ENCODE measurements at places on chromosomes 11 and 22.
A peak's percentile ranks its signal among the peaks of the same experiment; 100 is the strongest.

DNA sequence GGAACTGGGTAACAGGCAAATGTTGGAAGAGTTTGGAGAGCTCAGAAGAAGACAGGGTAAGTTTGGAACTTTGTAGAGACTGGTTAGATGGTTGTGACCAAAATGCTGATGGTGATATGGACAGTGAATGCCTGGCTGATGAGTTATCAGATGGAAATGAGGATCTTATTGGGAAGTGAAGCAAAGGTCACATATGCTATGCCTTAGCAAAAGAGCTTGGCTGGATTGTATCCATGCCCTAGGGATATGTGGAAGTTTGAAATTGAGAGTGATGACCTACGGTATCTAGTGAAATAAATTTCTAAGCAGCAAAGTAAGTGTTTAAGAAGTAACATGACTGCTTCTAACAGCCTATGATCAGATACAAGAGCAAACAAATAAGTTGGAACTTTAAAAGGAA lies 17.8 kb downstream of the BBOX1 start:
- no peak for DNase-seq

GRCh38 chr22:48367731-48368130 lies 1459.9 kb downstream of the BRD1 start:
- DNase-seq: no peak

- DNase-seq: no peak
Observed at GRCh38 chr11:43223026-43223425, 88.8 kb upstream of the API5 start.

GRCh38 chr11:64844330-64845128 lies at the start of gene CDC42BPG:
Gene CDC42BPG, minus strand, starts transcription at chr11:64844653. Its CDS starts 84 bp downstream, at chr11:64844569.
- peak; percentile 44 for DNase-seq

DNA sequence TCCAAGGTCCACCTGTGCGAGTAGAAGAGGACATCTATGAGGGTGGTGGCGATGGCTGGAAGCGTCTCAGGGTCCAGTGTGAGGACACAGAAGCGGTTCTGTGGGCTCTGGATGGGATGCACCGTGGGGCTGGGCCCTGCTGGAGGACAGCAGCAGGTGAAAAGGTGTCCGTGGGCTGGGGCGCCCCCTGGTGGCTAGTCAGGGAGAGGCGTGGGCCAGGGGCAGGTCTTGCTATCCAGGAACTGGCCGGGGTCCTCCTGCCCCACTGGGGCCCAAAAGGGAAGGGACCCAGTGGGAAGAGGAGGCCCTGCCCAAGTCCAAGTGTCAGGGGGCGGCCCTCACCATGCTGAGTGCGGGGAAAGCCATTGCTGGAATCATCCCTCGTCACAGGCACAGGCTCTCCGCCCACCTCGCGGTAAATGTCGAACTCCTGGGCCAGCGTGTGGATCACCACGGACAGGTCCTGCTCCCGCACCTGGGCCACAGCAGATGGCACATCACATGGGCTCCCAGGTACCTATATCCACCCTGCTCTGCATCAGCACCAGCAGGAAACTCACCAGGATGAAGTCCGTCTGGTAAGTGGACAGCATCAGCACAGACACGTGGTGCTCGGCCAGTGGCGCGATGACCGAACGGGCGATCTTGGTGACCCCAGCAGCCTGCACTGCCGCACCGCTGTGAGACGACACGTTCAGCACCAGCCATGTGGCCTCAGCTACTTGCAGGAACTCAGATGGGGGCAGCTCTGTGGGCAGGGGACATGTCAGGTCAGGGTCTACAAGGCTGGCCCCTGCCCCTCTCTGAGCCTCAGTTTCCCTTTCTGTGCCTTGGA lies 2.3 kb downstream of the CASTOR1 start:
- peak; percentile 83 for DNase-seq

- no peak for DNase-seq
Observed at GRCh38 chr22:37274380-37274862, 7.9 kb upstream of the CYTH4 start.

DNA sequence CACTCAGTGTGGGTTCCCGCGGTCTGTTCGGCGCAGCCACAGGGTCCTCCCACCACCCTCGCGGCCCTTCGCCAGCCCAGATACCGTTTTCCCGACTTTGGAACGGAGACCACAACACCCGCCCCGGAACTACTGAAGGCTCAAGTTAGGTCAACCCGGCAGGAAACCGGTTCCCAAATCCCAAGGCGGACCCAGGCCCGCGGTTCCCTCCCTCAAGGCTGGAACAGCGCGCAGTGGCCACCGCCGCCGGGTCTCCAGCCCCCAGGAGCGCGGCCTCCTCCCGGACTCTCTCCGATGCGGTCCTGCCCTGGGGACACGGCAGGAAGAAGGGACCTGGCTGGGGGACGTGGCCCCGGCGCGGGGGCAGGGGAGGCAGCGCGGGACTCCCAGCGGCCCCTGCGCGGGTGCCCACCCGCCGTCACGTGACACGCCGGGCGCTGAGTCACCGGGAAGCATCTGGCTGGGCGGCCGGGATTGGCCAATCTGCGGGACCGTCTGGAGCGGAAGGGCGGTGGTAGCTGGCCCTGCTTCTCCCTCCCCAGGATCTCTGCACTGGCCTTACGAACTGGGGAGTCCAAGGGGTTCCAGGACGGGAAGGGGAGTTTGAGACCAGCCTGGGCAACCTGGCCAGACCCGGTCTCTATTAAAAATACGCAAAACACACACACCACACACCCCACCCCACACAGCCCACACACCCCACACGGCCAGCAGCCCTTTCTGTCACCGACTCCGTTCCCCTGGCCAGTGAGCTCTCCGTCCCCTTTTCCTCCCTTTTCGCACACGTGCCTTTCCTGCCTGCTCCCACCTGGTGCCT lies 21.5 kb upstream of the MALAT1 start:
- DNase-seq: peak; percentile 81

- no peak for DNase-seq
Observed at GRCh38 chr11:68380786-68381622, 68.6 kb downstream of the LRP5 start.

GRCh38 chr11:115644856-115645255 lies 140.6 kb upstream of the CADM1 start:
- DNase-seq: no peak

DNA sequence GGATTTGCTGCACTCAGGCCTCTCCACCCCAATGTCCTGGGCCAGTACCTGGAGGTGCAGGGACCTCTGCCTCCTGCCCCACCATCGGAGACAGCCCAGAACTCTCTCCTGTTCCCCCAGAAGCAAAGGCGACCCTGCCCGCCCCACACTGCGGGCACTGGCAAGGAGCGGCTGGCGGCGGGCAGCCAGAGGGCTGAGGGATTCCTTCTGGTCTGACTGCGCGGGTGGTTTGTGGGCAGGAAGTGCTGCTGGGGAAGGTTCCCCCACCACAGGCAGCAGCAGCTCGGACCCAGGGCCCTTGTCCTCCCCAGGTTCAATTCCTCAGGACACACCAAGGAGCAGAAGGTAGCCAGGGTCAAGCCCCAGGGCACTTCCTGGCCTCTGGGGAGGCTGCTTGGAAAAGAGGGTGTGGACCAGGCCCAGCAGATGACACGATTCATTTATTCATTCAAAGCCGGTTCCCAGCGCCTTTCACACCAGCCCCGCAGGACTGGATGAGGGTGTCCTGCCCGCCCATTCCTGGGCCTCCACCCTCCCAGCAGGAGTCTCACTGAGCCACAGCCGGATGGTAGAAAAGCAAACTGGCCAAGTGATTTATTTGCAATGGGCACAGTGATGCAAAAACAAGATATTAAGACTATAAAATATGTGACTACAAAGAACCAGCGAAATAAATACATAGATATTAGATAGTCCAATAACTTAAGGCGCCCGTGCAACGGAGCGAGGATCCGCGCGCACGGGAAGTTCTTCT lies 1.2 kb downstream of the PHLDA2 start:
- DNase-seq: no peak

GRCh38 chr11:114774599-114775361 lies 96.5 kb downstream of the NXPE2 start:
- no peak for DNase-seq

DNA sequence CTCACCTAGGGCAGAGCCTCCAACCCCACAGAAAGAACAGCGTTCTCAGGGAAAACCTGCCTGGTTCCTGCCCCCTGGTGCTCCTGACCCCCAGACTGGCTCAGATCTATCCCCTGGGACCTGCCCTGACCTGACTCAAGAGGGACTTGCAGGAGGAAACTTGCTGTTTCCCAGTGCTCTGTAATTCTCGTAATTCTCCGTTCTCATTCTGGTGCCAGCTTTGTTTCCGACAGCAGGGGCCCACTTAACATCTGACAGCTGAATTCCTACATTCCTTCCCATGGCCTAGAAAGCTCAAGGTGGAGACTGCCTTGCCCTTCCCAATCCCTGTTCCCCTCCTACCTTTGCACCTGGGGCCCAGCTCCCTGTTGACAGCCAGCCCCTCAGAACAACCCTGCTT lies 12.5 kb upstream of the CSF2RB start:
- no peak for DNase-seq

DNA sequence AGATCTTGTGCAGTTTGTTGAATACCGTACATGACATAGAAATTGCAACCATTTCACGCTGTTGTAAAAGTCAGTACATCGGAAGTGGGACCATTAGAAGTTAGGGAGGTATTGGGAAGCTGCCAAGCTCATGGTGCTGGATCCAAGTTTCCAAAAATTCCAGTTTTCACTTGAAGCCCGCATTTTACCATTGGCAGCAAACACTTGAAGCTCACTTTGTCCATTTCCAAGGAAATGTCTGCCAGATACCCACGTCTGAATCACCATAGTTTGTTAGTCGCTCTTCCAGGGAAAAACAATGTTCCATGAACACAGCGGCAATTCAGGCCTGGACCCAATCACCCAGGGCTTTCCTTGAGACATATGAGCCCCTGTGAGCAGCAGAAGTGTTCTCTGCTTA lies 22.6 kb upstream of the PARVB start:
- DNase-seq: no peak

DNA sequence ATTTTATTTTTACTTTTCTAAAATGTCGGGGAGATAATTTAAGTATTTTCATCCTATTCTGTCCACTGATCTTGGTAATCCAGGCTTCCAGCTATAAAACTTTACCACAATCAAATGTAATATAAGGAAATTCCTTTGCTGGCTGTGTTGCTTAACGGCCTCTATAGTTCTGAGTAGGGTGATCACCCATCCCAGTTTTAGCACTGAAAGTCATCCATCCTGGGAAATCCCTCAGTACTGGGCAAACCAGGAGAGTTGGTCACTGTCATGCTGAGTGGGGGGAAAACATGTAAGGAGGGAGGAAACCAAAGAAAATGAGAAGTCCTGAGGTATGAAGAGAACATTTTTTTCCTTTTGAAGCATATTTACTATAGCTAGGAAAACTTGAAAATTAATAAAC lies 12.8 kb upstream of the BACE1-AS start:
- DNase-seq: no peak

DNA sequence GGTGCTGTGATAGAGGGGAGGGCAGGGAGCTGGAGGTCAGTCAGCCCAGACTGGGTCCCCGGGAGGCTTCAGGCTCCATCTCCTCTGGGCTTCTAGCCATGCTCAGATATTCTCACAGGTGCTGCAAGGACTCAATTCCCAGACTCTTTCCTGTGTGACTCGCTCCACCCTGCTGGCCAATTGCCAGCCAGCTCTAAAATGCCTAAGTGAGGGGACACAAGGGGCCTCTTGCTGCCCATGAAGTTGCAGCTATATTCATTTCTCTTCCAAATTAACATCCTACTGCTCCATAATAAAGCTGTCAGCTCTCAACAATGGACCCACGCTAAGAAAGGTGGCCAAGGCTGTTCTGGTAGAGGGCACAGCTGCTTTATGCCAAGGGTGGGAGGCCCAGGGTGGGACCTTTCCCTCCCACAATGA lies 101.5 kb downstream of the PLEKHA7 start:
- DNase-seq: no peak

GRCh38 chr22:23325183-23325582 lies 144.9 kb downstream of the BCR start:
- DNase-seq: no peak

- DNase-seq: no peak
Observed at GRCh38 chr11:112769170-112769569, 192.1 kb upstream of the NCAM1 start.

DNA sequence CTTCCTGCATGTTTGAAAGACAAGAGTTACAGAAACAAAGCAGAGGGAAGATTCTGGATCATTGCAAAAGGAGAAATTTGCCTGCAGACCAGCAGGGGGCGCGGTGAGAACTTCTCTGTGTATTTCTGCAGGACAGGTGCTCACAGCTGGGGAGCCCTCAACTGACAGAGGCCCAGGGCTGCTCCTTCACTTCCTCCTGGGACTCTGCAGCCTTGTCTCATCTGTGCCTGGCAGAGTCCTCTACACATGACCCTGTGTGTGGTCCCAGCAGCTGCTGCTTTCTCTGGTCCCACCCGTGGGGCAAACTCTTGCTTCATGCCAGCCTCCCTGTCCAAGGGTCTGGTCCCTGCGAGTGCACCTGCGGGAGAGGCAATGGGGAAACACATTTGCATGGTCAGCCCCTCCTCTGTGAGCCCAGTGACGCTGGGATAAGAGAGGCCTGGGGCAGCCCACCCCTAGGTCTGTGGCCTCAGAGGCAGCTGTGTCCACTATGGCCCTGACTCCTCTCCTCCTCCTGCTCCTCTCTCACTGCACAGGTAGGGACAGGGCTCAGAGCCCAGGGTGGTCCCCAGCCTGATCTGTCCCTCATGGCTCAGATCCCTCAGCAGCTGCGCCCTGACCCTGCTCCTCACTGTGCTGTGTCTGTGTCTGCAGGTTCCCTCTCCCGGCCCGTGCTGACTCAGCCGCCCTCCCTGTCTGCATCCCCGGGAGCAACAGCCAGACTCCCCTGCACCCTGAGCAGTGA lies 43.2 kb upstream of the VPREB1 start:
- DNase-seq: peak; percentile 50

DNA sequence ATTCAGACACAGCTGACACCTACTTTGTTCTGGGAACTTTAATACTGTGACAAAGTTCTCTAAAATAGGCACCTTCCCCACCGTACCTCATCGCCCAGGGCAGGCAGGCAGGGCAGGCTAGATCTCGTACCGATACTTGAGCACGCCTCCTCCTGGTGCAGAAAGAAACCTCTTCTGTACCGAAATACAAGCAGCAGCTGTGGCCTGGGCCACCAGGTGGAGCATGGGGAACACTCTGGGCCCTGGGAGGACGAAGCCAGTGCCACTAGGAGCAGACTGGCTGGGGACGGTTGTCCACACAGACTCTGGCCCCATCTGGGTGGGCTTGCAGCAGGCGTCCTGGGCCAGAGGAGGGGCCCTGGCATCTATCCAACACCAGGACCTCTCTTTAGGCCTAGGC lies 12.8 kb downstream of the PMM1 start:
- DNase-seq: no peak

GRCh38 chr11:60924906-60925853 lies 920 bp downstream of the TMEM132A start:
- no peak for DNase-seq

DNA sequence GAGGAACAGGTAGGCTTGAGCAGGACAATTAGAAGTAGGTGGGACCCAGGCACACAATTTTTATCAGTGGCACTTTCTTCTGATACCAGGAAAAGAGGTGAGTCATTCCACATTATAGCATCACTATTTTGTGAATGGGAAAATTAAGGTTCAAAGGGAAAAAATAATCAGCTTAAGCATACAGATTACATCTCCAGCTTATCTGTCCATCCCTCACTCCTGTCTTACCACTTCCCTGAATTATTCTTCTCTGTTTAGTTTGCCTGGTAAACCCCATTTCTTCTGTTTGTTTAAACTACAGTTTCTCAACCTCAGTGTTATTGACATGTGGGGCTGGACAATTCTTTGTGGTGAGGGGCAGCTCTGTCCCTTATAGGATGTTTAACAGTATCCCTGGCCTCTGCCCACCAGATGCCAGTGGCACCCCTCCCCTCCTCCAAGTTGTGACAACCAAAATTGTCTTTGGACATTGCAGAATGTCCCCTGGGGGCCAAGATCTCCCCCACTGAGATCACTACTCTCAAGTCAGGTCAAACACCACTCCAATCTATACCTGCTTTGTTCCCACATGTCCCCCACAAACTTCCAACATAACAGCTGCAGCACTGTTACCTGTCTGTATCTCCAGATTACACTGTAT lies 8.5 kb upstream of the XBP1 start:
- no peak for DNase-seq
